ENCODE measurements at places on chromosomes 2 and 18. TPM values are rescaled to one million over a fixed set of nuclear protein-coding genes. Genes with fewer than 3 reads are reported as not detected.

Gene TNFAIP6
- not detected for total RNA-seq

Gene ATP6V1B1
- not detected for total RNA-seq

Gene RPRM
- total RNA-seq, result 71.7 TPM

Gene POTEJ
- not detected for total RNA-seq

Gene TEX44
- total RNA-seq, result not detected

Gene ECEL1
- 0.63 TPM for total RNA-seq

Gene PLB1
- 4.4 TPM for total RNA-seq

Gene NETO1
- total RNA-seq, result 44.1 TPM

Gene NT5DC4
- total RNA-seq, result not detected

Gene RAB6C
- 0.63 TPM for total RNA-seq

Gene EIF2AK2
- 53.5 TPM for total RNA-seq

Gene SCN3A
- total RNA-seq, result 313 TPM

Gene MERTK
- 5.9 TPM for total RNA-seq

Gene MBP
- total RNA-seq, result 10.6 TPM

Gene MARCO
- not detected for total RNA-seq

Gene GDF7
- total RNA-seq, result 0.31 TPM

Gene IL1R2
- not detected for total RNA-seq

Gene NEURL3
- not detected for total RNA-seq

Gene GPR35
- 2.5 TPM for total RNA-seq

Gene COPS8
- 136 TPM for total RNA-seq

Gene SLC23A3
- total RNA-seq, result 0.63 TPM

Gene ARMC9
- total RNA-seq, result 34.1 TPM

Gene ERICH2
- not detected for total RNA-seq

Gene REEP1
- 191 TPM for total RNA-seq

Gene GMPPA
- total RNA-seq, result 11.3 TPM

Gene SPP2
- not detected for total RNA-seq

Gene RNF152
- 82.9 TPM for total RNA-seq

Gene TRABD2A
- total RNA-seq, result 1.6 TPM

Gene PID1
- total RNA-seq, result 36.9 TPM

Gene DUSP2
- total RNA-seq, result 4.4 TPM

Gene PPIL3
- 49.8 TPM for total RNA-seq

Gene LBX2
- not detected for total RNA-seq

Gene LOXL3
- total RNA-seq, result 19.4 TPM

Gene SF3B6
- 86.1 TPM for total RNA-seq

Gene CENPA
- total RNA-seq, result 1.3 TPM

Gene CDCA7
- 26.6 TPM for total RNA-seq

Gene CRYGA
- total RNA-seq, result not detected
